ENCODE measurements at places on chromosomes 1 and 21. TPM values are rescaled to one million over a fixed set of nuclear protein-coding genes. Genes with fewer than 3 reads are reported as not detected.

Gene KRTAP21-1
- total RNA-seq, result not detected

Gene IGFN1
- total RNA-seq, result 0.18 TPM

Gene ARMH1
- total RNA-seq, result not detected

Gene LIPI
- total RNA-seq, result not detected

Gene AK5
- 38.5 TPM for total RNA-seq

Gene EFCAB14
- total RNA-seq, result 87.0 TPM

Gene CLEC20A
- not detected for total RNA-seq

Gene ADAMTS4
- 6.5 TPM for total RNA-seq

Gene LRRN2
- total RNA-seq, result under 0.01 TPM

Gene OR14K1
- not detected for total RNA-seq

Gene FCMR
- total RNA-seq, result 1.8 TPM

Gene RGS2
- total RNA-seq, result 32.9 TPM

Gene GJB5
- not detected for total RNA-seq

Gene WNT4
- total RNA-seq, result not detected

Gene DNAJC28
- 0.72 TPM for total RNA-seq

Gene GBP6
- not detected for total RNA-seq

Gene PLPPR5
- not detected for total RNA-seq

Gene CD1C
- not detected for total RNA-seq

Gene SPRR2F
- total RNA-seq, result not detected

Gene NBPF20
- total RNA-seq, result 2.0 TPM

Gene EXTL1
- not detected for total RNA-seq

Gene PLA2G2F
- not detected for total RNA-seq

Gene SH3BGR
- total RNA-seq, result 3.6 TPM

Gene NR0B2
- total RNA-seq, result not detected

Gene TCHH
- total RNA-seq, result not detected

Gene RASAL2
- total RNA-seq, result 16.8 TPM

Gene TAF13
- 46.2 TPM for total RNA-seq

Gene PGLYRP3
- not detected for total RNA-seq

Data from cardiac atrium fibroblast (primary cell).